ENCODE measurements at places on chromosomes 5 and 9.

DNA sequence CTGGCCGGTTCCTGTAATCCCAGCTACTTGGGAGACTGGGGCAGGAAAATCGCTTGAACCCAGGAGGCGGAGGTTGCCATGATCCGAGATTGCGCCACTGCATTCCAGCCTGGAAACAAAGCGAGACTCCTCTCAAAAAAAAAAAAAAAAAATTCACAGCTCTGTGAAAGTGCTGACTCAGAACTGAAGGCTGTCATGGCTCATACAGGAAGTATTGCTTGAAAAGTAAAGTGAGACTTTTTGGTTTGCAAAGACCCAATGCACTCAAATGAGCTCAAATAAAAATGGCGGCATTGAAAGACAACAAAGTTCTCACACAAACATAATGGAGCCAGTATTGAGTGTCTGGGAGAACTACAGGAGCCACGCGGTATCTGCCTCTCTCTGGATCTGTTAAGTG is 202.1 kb downstream of the FBXL7 start:
- DNase-seq, result peak; percentile 9

DNA sequence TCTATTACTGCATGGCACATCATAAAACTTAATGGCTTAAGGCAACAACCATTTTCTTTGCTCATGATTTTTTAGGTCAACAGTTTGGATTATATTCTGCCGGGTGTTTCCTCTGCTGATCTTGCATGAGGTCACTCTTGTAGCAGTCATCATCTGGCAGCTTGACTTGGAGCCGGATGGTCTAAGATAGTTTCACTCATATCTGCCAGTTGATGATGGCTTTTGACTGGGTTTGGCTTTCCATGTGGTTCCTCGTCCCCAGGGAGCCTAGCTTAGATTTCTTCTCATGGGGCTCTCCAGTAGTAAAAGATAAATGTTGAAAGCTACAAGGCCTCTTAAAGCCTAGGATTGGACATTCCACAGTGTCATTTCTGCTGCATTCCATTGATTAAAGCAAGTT is 27.4 kb downstream of the LNPEP start:
- peak; percentile 38 for DNase-seq

GRCh38 chr9:106479679-106480078 is 383.3 kb upstream of the ZNF462 start:
- DNase-seq, result peak; percentile 77

DNA sequence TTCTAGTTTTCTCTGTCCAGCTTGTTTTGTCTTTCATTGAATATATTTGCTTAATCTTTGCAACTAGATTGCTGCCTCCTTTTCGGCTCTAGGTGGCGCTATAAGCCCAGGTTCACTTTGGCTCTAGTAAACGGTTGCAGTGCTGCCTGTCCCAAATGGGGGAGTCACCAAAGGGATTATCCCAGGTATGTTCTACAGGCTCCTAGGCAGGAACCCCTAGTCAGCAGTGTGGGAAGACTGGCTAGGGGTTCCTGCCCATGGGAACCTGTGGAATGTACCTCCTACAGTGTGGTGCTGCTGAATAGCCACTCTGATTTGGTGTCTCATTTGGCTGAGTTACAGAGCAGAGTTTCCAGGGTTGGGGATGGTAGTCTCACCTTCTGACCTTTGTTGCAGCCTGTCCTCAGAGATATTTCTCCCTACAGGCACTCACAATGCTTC is 85.2 kb downstream of the ARSB start:
- DNase-seq, result no peak

- peak; percentile 44 for DNase-seq
Observed at GRCh38 chr5:81789033-81789432, 38.1 kb upstream of the SSBP2 start.

DNA sequence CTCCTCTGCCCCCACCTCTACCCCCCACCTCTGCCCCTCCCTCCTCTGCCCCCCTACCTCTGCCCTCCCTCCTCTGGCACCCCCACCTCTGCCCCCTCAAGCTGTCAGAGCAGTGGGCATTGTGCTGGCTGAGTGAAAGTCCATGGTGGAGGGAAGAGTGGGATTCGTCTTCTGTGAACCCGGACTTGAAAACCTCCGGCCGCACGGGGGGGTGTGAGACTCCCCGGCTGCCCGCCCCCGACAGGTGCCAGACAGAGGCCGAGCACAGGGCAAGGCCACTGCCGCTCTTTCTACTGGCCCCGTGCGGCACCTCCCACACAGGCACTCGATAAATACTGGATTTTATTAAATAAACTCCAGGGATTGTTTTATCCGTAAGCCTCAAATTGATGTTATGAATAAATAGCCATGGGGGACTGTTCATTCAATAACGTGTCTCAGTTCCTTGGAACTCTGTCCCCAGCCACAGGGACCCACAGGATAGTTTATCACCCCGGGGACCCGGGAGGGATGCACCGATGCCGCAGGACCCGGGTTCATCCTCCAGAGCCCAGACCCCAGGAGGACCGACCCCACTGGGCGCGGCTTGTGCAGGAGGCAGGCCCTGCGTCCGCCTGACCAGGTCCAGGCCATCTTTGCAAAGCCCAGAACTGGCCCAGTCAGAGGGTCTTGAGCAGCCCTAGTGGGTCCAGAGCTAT is 2.6 kb upstream of the QRFP start:
- DNase-seq, result no peak

GRCh38 chr9:75462866-75463265 is 374.6 kb downstream of the OSTF1 start:
- no peak for DNase-seq

DNA sequence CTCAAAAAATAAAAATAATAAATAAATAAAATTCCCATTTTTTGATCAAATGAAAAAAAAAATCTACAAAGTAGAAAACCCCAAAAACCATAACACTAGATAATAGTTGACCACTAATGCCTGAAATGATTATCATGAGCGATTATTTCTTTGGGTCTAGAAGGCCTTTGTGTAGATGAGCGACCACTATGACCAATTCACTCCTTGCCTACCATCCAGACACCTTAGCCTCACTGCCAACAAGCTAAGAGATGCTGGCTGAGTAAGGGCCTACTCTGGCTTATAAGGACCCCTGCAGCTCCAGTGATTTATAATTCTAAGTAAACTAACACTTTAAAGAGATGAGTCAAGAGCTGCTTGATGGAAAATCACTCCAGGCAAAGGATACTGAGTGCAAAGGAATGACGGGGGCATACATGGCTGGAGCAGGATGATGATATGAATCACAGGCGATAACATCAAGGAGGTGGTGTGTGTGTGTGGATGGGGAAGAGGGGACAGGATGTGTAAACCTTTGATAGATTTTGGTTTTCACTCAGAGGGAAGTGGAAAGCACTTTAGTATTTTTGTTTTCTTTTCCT is 4.8 kb upstream of the F2RL1 start:
- DNase-seq, result peak; percentile 97

- no peak for DNase-seq
Observed at GRCh38 chr9:121781701-121782464, 130.4 kb downstream of the DAB2IP start.

DNA sequence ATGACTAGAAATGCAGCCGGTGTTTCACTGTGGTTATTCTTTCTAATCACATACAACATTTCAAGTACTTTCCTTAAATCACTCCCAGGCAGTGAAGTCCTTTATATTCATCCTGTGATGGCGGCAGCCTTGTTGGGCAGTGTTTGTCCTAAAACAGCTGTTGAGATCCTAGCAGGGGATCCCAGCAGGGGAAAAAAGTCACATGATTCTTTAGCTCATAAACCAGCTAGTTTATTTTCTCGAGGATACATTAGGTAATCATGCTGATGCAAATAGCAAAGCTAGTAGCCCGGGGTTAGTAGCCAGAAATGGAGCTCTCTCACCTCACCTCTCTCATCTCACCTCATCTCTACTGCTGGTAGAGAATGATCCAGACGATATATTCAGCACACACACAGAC is 70.5 kb downstream of the FOXD1 start:
- DNase-seq, result no peak
